Activated CD8-positive, alpha-beta memory T cell treated with anti-CD3 and anti-CD28 coated beads, Interleukin-2, amount 10 ng/mL, durations not matched to agents 7 days and 5 days (primary cell): ENCODE measurements at places on chromosomes 1 and 21. TPM values are rescaled to one million over a fixed set of nuclear protein-coding genes. Genes with fewer than 3 reads are reported as not detected.

- no peak for DNase-seq
Observed at GRCh38 chr1:81225789-81226602, 574.7 kb upstream of the ADGRL2 start.

Gene CRABP2
- total RNA-seq: 1.9 TPM

- DNase-seq: no peak
Observed at GRCh38 chr1:177779166-177779965, 190.5 kb downstream of the SEC16B start.

- no peak for DNase-seq
Observed at GRCh38 chr1:56898005-56898373, 43.4 kb downstream of the C8A start.

- no peak for DNase-seq
Observed at GRCh38 chr1:195188821-195189220, 1419.4 kb downstream of the KCNT2 start.
